ENCODE measurements at places on chromosomes 4 and X.

DNA sequence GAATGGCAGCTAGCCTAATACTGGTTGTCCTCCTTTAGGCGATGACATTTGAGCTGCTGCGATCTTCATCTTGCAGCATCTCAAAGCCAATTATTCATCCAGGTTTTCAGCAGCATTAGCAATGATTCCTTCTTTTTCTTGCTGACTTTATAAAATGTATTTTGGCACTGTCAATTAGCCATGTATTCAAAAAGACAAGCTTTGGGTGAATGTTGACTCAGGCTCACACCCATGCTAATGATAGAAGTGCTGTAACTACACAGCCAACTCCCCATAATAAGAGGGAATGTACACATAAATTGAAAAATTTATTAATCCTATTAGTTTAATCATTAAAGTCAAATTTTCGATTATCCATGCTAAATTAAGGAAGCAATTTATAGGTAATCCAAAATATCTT is 24.3 kb upstream of the NPNT start:
- no peak for DNase-seq

DNA sequence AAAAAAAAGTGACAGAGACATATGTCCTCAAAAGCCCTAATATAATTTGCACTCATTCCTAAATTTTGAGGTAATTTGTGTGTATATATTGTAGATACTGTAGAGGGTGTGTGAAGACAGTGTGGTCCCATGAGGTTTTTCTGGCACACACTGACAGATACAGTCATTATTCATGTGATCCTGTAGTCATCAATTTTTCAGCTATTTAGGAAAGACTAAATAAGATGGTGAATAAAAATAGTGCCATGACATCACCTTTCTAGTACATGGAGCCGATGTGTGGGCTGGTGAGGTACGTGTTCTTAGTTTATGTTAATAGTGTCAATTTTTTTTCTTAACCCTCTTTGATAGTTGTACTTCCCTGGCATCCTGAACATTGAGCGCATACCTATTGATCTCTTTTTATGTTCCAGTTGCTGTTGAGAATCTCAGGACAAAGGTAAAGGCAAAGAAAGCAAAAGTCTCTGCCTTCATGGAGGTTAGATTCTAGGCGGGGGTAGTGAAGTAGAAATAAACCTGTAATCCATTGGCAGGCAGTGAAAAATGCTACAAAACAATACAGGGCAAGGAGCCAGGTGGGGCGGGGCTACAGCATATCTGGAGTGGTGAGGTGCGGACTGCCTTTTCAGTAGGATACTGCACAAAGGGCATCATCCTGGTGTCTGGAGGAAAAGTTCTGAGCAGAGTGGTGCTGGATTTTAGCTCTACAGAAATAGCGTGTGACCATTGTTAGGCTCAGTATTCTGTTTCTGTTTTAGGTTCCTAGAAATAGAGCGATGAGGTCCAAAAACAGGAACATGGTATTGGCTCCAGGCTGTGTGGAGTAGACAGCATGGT is 93.8 kb downstream of the ARHGAP10 start:
- DNase-seq, result no peak

- no peak for DNase-seq
Measured at GRCh38 chr4:173490256-173490655, 39.8 kb downstream of the HAND2 start.

DNA sequence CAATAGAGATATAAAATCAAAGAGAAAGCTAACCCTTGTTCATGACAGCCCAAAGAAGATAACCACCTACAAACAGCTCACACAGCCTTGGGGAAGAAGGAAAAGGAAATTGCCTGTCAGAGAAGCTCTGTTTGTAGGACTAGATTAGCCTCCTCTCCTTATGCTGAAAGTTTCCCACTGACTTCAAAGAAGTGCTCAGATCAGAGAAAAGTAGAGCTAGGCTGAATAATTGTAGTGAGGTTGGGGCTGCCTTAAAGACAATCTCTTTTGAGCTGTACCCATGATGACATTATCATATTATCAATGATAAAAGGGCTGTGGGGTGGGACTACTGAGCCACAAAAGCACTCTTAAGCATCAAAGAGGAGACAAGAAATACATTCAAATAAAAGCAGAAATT is 223.0 kb upstream of the GALNT7 start:
- no peak for DNase-seq

GRCh38 chrX:124478046-124478445 is 131.7 kb downstream of the SH2D1A start:
- DNase-seq, result no peak

- DNase-seq, result no peak
Measured at GRCh38 chr4:182547435-182547834, 304.2 kb downstream of the TENM3 start.

Measured in NCI-H1436 treated with DMSO at 0.1 percent for 48 hours (cell line).